ENCODE measurements at places on chromosomes 3 and 15. TPM values are rescaled to one million over a fixed set of nuclear protein-coding genes. Genes with fewer than 3 reads are reported as not detected.

P2RY1 gene
- 0.74 TPM for total RNA-seq

SLC25A38 gene
- total RNA-seq: 20.9 TPM

- no peak for DNase-seq
These were observed 77.1 kb upstream of the MEX3B start for GRCh38 chr15:82122746-82123400.

- no peak for DNase-seq
These were observed 13.4 kb downstream of the APOD start for GRCh38 chr3:195570344-195570743.

ROPN1 gene
- total RNA-seq: not detected

- DNase-seq: peak; percentile 45
These were observed 5.4 kb downstream of the VILL start for GRCh38 chr3:37995652-37996641.

DNA sequence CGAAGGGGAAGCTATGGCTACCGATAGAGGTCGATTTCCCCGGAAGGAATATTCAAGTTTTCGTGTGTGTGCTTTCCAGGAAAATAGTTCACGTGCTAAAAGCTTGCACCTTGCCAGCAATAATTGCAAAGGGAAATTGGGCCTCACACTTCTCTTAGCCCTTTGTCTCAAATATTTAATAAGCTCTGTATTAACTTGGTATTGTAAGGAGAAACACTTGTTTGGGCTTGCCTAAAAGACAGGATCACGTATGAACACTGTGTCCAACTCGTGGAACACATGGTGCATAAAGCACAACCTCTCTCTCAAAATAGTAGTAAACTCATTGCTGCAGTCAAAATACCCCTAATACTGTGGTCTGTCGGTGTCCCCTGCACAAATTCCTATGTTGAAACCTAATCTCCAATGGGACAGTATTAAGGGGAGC is 352 bp upstream of the TMF1 start:
- DNase-seq: no peak

DNA sequence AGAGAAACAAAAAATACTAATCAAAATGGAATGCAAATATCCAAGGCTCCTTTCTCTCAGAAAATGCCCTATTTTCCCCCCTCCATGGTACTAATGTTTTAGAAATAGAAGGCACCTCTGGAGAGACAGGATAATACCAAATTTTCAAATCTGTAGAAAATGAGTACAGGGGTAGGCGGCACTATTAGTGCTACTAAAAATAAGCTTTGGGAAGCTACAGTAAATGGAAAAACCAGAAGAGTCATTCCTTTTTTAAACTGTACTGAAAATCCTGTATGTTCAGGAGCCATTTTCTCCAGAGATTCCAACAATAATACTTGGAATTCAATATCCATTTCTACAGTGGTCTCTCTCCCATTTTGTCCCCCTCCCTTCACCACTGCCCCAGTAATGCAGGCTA is 320.8 kb downstream of the RORA start:
- no peak for DNase-seq

GRCh38 chr3:10417847-10418246 is 87.5 kb downstream of the ATP2B2 start:
- peak; percentile 44 for DNase-seq

GRCh38 chr15:40747685-40748631 is 7.1 kb downstream of the RMDN3 start:
- no peak for DNase-seq

PLA1A gene
- not detected for total RNA-seq

DNA sequence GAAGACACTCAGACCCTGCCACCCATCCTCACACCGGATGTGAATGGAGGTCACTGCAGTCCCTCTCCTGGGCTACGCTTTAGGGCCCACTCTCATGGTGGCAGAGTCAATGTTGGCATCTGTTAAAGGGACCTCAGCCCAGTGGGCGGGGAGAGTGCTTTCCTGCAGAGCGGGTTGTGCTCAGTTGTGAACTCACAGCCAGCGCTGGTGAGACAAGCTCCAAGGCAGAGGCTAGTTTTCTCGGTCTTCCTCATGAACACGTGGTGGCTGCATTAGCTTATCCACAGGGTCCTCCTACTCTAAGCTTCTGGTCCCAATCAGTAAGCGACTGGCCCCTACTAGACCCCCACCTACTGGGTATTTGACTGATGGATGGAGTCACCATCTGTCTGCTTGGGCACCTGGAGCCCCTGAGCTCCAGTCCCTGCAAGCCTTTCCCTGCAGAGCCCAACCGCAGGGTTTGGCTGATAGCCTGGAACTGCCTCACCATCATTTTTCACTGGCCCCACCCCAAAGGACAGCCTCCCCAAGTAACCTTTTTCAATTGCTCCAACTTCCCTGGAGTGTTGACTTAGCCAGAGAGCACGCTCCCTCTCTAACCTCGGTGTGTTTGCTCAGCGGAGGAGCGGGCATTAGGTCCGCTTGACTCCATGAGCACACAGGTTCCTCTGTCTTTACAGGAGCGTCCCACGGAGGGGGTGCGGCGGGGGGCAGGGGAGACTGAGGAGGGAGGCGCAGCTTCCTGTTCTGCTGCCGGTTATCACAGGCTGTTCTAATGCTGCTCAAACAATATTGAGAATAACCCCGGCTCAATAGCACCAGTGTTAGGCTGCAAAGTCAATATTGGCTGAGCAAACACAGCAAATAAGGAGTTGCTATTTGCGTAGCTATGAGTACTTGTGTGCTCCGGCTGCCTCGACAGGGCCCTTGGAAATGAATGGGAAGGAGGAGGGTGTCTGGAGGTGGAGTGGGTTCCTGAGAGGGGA is 141.7 kb downstream of the RPLP1 start:
- DNase-seq: peak; percentile 17

GRCh38 chr3:63990733-63991132 is 32.6 kb downstream of the PSMD6 start:
- DNase-seq: no peak

DNA sequence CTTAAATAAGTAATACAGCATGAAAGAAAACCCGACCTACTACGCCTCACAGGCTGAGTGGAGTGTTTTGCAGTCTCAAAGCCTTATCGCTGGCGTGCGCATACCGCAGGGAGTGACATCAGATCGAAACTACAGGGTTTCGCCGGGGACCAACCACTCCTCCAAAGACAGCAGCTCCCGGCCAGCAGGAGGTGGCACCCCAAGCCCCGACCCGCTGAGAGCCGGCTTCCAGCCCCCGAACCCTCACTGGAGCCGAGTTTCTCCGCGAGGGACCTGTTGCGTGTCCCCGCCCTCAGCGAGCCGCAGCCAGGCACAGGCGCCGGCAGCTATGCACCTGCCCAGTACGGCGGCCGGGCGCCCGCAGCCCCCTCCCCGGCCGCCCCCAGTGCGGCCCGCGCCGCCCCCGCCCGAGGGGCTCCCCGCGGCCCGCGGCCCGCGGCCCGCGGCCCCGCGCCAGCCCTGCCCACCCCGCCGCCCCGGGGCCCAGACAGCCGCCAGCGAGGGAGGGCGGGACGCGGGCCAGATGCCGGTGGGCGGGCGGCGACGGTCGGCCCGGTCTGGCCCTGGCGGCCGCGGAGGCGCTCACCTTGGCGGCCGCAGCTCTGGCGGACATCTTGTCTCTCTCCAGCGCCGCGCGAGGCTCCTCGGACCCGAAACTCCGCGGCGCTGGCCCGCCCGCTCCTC is 710 bp downstream of the TJP1 start:
- DNase-seq: peak; percentile 49

DNA sequence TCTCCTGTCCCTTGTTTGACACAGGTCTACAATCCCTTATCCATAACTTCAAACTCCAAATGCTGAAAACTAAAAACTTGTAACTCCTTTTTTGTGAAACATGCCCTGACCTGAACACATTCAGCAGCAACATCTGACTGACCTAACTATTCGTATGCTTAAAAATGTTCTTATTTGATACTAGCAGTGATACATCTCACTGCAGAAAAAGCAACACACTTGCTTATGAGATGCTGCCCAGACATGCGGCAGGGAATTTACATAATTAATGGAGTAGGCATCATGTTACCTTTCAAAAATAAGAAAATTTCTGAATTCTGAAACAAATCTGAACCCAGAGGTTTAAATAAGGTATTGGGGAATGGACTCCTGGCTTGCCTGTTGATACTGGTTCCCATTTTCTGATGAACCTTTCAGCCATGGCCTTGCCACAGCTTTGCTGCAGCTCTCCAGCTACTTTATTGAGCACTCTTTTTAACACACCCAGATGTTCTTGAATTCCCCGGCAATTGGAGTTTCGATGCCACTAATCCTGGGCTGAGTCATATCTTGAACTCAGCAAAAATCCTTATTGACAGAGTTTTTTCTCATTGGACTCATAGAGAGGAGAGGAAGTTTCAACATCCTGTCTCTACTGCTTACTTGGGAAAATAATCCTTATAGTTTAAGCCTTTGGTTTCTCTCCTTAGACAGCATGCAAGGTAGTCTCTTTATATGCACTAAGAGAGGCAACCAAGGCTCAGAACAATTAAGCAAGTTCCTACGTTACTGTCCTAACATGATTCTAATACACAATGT is 296.6 kb upstream of the LMCD1 start:
- DNase-seq: no peak

ANKUB1 gene
- total RNA-seq: not detected

DNA sequence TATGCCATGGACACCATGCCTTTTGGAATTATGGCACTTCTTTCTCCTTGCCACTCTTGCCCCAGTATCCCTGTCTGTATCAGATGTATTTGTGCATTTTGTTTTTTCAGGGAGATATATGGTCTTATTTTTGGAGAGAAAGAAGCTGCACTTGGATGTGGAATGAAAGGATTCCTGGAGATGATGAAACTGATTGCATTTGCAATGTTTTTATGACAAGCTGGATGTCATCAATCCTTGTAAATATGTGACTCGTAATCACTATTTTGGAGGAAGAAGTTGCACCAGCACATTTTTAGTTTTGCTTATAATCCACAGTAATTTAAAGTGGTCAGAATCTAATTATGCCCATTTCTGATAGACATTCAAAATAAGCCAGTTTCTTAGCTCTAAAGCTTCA is 165.0 kb downstream of the NR1D2 start:
- DNase-seq: no peak

RAB7A gene
- total RNA-seq: 222 TPM

DPPA2 gene
- not detected for total RNA-seq

DNA sequence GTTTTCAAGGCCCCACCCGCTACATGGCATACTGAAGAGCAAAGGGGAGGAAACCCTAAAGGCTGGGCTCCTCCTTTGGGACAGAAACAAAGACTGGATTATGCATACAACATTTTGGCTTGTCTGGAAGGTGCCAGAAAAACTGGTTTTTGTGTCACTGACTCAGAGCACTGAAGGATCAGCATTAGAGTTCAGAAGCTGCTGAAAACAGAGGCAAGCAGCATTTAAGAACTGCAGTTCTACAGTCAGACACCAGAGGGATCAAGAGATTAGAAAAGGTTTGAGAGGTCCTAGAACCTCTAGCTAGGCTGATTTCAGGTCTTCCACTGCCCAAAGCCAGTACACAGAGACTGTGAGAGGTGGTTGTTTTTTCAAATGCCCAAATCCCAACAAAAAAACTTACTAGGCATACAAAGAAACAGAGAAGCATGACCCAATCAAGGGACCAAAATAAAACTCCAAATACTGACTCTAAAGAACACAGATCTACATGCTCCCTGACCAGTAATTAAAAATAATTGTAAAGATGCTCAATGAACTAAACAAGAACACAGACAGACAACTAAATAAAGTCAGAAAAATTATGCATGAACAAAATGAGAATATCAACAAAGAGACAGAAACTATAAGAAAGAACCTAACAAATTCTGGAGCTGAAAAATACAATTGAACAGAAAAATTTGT is 91.2 kb downstream of the SENP2 start:
- DNase-seq: no peak

DNA sequence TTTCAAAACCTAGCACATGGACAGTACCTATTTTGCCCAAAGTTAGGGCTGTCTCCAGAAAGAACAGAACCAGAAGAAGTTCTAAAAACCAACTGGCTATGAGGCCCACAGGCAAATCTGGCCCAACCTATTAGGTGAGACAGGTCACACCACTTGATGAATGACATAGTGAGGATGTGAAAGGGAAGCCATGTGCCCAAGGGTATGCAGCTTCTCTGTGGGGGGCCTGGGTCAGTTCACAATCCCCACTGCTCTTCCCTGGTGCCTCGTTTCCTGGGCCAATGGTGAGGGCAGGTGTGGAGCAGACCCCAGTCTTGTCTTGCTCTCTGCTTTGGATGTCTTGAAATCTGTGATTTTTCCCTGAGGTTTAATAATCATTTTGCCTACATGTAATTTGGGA is 8.9 kb downstream of the INSYN1 start:
- no peak for DNase-seq

- no peak for DNase-seq
These were observed 428.8 kb upstream of the C2CD4B start for GRCh38 chr15:62593681-62594399.

- no peak for DNase-seq
These were observed 5.0 kb downstream of the THBS1 start for GRCh38 chr15:39585871-39586301.

BLM gene
- 62.9 TPM for total RNA-seq

DNA sequence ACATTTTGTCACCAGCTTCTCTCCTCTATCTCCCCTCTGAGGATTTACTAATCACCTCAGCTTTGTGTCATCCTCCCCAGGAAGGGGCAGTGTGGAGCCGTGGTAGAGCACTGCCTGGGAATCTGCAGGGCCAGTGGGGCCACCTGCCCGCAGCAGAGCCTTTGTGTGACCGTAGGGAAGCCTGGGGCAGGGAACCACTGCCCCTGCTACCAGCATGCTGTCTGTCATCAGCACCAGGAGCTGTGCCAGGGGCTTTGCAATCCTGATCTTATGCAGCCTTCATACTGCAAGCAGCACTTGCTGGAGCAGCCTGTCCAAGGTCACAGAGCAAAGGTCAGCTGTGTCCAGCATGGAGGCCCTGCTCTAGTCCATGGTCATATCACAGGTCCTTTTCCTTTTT is 170.2 kb upstream of the IL12A start:
- DNase-seq: no peak

- DNase-seq: no peak
These were observed 11.4 kb upstream of the MGA start for GRCh38 chr15:41648770-41649169.

STARD9 gene
- 1.9 TPM for total RNA-seq

CRBN gene
- total RNA-seq: 44.1 TPM

DNA sequence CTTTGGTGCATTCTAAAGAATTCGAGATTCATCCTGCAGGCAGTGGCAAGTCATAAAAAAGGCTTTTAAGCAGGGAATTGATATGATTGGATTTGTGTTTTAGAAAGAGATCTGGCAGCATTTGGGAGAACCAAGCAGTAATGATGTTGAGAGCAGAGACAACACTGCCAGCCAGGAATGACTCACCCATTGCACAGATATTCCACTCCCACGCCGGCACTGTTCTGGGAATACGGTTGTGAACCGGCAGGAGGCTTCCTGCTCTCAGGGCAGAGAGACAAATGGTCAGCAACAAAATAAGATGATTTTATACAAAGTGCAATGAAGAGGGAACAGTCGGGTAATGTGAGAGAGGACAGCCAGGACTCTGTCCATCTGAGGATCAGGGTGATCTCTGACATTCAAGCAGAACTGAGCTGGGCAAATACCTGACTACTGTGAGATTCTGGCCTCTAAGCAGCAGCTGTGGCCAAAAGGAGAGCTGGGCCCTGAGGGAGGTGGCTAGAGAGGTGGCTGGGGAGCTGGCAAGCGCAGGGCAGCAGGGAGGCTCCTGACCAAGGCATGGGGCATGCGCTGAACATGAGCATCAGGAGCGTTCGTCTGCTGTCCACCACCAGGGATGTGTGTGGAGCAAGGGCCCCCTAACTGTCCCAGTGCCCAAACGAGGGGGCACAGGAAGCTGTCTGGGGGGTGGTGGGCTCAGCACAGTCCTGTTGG is 56.1 kb upstream of the PLXNA1 start:
- no peak for DNase-seq

ACP3 gene
- not detected for total RNA-seq

SLC2A2 gene
- not detected for total RNA-seq

GRCh38 chr15:31325595-31326155 is 960 bp upstream of the KLF13 start:
- DNase-seq: peak; percentile 41
